ENCODE measurements at places on chromosomes 12 and 14.
A peak's percentile ranks its signal among the peaks of the same experiment; 100 is the strongest.

DNA sequence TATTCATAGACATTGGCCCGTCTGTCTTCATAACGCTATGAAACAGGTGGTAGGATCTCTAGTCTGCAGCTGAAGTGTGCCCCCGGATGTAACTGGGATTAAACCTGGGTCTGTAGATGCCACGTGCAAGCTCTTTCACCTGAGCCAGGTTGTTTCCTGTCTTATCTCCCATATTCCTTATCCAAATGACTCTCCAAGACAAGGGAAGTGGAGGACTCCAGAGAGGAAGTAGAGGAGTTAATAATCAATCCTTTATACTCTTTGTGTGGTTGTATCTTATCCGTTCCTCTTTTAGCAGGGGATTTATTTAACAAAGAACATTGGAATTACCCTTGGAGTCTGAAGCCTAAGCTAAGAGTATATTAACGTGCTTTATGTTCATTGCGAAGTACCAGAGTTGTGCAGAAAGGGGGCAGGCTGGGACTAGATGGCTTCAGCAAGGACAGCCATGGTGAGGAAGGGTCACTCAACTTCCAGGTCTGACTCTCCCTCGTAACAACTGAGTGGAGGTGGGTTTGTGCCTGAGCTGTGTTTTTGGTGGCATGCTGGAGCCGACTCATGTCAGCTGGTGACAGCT is 82.8 kb downstream of the RIN3 start:
- no peak for DNase-seq

GRCh38 chr12:10543499-10543898 is 37.8 kb downstream of the EIF2S3B start:
- DNase-seq: no peak

DNA sequence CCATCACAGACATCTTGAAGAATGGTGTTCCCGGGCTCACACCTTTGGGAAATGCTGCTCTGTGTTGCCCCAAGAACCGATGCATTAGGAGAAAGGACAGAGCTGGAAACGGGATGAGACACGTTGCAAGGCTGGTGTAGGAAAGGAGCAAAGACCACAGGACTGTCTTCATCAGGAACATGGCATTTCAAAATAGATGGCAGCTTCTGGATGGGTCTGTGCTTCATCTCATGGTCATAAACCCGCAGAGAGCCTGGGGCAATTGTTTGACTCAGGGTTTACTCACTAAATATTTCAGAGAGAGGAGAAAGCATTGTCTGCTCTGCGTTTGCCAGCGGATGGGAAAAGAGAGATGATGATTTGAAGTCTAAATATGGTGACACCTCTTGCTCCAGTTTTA is 76.3 kb downstream of the CACNA1C start:
- no peak for DNase-seq

GRCh38 chr14:63895510-63895909 is 42.7 kb downstream of the SYNE2 start:
- DNase-seq: no peak

DNA sequence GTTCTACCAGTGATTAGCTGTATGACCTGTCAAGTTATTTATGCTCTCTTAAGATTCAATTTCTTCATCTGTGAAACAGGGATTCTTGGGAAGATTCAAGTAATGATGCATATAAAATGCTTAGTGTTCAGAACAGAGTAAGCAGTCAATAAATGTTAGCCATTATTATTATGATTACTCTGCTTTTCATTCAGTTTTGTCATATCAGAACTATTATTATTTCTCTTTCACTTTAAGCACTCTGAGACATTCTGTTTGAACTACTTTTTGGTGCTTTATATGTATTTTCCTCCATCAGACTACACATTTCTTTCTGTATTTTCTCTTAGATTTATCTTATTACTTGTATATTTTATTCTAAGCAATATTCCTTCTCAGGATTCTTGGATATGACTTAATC is 81.2 kb downstream of the CFAP54 start:
- DNase-seq: no peak

DNA sequence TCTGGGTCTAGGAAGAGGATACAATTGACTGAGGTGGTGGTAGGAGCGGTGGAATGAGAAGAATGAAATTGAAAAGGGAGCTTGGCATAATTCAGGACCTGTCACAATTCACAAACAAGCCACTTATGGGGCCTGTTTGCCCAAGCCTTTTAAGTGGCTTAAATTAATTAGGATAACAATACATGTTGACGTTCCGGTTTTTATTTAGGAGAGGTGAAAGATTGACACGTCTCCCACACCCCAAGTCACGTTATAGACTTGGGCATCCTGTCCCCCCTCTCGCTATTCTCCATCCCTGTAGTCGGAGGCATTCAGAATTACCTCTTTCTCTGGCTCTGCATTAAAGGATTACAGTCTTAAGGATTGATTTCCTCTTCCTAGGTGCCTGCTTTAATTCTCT is 954 bp upstream of the CALCOCO1 start:
- no peak for DNase-seq

DNA sequence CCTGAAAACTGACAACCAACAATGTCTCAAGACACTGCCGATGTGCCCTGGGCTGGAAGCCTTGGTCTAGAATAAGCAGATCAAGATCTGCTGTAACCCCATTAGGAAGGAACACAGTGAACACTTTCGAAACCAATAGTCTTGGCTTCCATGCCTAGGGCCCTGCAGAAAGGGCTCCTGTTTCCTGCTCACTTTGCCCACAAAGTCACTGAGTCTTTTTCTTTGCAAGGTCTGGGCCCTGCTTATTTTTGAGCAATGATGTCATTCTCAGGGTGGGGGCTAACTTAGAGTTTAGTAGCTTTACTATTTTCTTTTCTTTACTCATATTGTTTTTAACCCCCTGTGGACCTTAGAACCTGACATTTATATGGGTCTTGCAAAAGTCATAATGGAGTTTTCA is 704.2 kb upstream of the TMEM132C start:
- DNase-seq: no peak

DNA sequence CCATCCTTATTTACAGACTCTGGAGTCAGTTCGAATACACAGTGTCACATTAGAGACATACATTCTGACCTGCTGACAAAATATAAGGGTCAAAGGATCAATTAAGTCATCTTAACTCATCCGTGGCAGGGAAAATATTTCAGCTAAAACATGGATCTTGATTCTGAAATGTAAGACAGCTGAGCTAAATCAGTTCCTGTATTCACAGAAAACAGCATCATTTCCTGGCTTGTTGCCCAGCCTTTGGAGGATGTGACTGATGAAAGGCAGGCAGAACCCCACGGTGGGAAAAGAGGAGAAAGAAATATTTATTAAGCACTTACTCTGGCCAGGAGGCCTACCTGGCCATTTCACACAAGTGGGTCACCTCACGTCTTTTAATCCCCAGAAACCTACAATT is 101.9 kb downstream of the GAS2L3 start:
- no peak for DNase-seq

DNA sequence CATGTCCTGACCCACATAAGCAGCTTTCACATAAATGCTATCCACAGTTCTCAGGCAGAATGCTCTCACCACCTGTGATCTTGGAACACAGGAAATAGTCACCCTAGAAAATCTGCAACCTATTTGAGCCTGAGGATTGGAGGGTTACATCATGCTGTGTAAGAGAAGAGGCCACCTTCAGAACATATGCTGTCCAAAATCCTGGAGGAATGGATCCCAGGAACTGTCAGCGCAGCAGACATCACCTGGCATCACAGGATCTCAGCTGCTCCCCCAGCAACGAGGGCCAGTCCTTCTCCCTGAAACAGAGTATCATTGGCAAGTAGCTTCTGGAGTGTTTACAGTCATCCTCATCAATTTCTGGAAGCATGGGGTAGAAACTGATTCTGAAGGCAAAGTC is 63.2 kb upstream of the LTA4H start:
- no peak for DNase-seq

DNA sequence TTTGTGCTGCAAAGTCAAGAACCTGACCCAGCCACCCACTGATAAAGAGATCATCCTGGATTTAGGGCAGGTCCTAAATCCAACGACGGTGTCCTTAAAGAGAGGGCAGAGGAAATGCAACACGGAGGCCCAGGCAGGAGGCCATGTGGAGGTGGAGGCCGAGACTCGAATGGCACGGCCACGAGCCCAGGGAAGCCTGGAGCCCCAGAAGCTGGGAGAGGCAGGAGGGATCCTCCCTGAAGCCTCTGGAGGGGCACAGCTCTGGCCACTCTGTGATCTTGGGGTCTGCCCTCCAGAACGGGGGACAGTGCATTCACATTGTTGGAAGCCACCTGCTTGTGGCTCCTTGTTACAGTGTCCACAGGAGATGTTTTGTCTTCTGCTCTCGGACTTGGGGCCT is 63.0 kb downstream of the GALNT9 start:
- no peak for DNase-seq

DNA sequence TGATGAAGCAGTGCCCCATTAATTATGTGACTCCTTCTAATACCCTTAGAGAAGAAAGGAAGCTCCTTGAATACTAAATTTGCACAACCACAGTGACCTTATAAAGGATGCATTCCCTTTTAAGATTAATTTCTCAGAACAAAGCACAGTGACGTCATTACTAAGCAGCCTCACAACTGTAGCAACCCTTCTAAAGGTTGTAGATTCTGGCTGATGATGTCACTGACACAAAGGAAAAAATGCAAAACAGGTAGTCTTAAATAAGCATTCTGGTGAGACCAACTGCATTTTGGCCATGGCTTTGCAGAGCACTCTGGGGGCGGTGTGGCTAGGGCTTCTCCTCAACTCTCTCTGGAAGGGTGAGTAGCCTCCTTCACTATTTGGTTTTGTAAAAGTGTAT is 38.4 kb upstream of the OR4E1 start:
- peak; percentile 38 for DNase-seq

DNA sequence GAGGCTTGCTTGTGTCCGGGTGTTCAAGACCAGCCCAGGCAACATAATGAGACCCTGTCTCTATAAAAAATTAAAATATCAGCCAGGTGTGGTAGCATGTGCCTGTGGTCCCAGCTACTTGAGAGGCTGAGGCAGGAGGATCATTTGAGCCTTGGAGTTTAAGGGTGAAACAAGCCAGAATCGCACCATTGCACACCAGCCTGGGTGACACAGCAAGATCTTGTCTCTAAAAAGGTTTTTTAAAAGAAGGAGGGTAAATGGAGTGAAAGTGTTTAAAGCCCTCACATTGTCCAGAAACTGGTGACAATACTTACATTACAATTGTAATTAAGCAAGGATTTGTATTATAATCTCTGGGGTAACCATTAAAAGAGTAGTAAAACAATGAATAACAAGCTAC is 64.2 kb downstream of the SINHCAF start:
- no peak for DNase-seq

GRCh38 chr14:69671365-69672030 is 60.1 kb downstream of the SUSD6 start:
- no peak for DNase-seq

DNA sequence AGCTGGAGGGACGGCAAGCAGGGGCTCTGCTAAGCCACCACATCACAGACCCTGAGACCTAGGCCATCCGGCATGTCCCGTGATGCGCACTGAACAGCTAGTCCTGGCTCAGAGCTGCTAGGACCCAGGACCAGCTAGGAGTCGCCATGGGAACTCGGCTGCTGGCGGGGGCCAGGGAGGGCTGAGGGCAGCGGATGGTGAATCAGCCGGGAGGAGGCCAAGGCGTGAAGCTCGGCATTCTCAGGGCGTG is 5.1 kb downstream of the AHNAK2 start:
- no peak for DNase-seq

DNA sequence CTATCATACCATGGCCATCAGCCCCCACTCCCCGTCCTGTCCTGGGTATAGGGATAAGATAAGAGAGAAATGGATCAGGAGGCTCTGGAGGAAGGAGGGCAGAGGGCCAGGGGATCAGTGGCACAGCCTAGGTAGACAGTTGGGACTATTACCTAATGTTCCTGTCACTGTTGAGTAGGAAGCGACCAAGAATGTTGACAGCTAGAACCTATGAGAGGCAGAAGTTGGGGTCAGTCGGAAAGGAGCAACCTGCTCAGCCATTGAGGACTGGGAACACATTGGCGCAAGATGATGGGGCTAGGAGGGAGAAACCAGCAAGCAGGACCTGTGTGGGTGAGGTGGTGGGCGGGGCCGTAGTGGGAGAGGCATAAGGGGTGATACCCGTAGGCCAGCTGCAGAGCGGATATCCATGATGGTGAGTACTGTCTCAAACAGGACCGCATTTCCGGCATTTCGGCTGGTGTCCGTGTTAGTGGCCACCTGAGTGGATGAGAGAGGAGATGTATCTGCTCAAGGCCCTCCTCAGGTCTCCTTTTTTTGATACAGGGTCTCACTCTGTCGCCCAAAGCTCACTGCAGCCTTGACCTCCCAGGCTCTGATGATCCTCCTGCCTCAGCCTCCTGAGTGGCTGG is 3.3 kb downstream of the AP1G2 start:
- no peak for DNase-seq

- DNase-seq: no peak
Measured at GRCh38 chr14:95472819-95473251, 43.6 kb downstream of the SYNE3 start.

DNA sequence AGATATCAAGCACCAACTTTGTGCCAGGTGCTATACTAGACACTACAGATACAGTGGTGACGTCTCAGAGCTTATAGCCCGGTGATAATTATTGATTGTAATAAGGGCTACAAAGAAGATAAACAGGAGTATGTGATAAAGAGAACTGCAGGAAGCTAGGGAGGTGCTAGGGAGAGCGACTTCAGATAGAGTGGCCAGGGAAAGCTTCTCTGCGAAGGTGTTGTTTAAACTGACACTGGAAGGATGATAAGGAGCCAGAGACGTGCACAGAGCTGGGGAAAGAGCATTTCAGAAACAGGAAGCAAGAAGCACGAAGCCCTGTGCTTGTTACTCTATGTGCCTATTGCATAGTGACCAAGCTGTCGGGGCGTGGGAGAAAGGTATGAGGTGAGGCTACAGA is 48.1 kb upstream of the OTX2 start:
- no peak for DNase-seq

GRCh38 chr12:108102363-108102762 is 26.7 kb upstream of the WSCD2 start:
- no peak for DNase-seq

GRCh38 chr14:72612041-72612440 is 281.9 kb downstream of the DPF3 start:
- no peak for DNase-seq

DNA sequence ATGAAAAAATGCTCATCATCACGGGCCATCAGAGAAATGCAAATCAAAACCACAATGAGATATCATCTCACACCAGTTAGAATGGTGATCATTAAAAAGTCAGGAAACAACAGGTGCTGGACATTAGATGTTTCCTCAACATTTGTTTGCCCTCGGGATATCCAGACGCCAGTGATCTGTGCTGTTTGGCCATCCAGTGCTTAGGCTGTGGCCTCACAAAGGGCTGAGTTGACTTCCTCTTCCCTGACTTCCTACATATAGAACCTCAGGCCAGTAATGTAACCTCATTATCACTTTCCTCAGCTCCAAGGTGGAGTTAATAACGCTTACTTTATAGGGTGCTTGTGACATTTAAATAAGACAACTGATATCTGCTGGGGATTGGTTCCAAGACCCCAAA is 51.8 kb downstream of the SLC15A5 start:
- DNase-seq: no peak
